Activated CD4-positive, alpha-beta T cell treated with anti-CD3 and anti-CD28 coated beads, Interleukin-2, amount 50 U/mL, for 16 hours (primary cell): ENCODE measurements at places on chromosomes 13 and 19.

DNA sequence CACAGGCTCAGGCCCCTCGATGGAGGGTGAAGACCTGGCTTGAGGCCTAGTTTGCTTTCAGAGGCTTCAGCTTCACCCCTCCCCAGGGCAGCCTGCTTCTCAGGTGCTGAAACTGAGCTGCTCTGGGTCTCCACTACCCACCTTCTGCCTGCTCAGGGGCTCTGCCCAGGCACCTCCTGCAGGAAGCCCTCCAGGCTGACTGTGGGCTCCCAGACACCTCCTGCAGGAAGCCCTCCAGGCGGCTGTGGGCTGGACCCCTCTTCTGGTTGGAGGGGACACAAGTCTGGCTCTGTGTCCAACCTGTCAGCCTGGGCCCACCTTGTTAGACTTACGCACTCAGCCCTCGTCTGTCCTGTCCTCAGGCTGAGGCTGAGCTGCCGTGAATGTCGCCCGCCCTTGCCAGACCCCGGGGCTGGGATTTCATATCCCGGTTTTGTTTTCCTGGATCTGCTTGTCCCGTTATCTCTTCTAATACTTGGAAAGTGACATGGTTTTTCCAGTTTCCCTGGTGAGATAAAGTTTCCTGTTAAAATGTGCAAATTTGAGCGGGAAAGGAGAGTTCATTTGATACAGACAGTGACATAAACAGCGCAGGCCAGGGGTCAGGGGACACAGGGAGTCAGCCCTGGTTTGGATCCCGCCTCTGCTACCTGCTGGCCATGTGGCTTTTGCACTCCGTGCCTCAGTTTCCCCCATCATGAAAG is 20.8 kb upstream of the MISP start:
- DNase-seq: no peak

DNA sequence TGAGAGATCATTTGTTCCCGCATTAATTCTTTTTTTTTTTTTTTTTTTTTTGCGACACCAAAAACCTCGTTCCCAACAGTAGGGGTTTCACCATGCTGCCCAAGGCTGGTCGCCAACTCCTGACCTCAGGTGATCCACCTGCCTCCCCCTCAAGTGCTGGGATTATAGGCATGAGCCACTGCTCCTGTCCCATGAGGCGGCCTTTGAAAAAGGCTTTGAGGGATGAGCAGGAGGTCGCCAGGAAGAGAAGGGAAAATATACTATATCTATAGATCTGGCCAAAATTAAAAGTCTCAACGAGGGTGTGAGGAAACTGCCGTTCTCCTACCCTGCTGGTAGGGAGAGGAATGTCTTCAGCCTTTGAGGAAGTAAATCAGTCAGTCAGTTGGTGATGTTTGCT is 26.2 kb downstream of the ZNF473 start:
- no peak for DNase-seq

DNA sequence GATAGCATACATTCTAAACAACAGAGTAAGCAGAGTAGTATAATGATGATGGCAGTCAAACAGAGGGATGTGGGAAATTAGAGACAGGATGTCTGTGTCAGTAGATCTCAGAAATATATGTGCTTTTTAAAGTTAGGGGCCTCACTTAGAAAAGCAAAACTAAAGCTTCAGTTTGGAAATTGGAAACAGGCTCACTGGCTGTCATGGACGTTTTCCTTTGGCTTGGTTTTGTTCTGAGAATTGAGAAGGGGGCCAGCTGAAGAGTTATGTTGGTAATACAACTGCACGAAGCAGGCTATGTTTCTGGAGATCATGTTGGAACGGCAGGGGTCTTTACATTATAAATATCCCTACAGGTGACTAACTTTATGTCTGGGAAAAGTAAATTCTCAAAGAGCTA is 261.3 kb downstream of the LMO7 start:
- DNase-seq: no peak

DNA sequence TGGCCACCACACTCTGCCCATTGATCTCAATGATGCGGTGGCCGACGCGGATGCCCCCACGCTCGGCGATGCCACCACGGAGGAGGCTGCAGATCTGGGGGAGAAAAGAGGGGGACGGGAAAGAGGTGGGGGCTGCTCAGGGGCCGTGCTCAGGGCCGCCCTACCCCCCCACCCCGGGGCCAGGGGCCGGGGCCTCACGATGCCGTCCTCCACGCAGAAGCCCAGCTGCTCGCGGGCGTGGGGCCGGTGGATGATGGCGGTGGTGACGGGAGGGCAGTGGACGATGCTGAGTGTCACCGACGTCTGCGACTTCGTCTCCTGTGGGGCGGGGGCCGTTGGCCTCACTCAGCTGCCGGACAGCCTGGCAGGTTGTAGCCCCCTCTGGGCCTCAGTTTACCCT is 10.3 kb downstream of the APBA3 start:
- no peak for DNase-seq

GRCh38 chr19:55913643-55914268 is 18.4 kb downstream of the NLRP13 start:
- no peak for DNase-seq

GRCh38 chr13:112719016-112719415 is 29.2 kb downstream of the ATP11A start:
- DNase-seq: no peak

DNA sequence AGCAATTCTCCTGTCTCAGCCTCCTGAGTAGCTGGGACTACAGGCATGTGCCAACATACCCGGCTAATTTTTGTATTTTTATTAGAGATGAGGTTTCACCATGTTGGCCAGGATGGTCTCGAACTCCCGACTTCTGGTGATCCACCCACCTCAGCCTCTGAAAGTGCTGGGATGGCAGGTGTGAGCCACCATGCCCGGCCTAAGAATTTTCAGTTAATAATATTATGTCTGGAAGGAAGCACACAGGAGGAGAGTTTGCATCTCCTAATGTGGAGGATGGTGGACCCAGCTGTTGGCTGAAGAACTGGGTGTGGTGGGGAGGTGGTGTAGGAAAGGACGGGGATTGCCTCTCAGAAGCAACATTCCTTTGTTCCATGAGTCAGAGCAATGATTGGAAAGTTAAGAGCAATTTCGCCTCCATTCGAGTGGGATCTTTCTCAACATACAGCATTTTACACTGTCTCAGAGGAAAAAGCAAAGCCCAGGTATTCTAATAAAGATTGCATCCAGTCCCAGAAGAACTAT is 11.9 kb downstream of the PDCD2L start:
- DNase-seq: no peak

DNA sequence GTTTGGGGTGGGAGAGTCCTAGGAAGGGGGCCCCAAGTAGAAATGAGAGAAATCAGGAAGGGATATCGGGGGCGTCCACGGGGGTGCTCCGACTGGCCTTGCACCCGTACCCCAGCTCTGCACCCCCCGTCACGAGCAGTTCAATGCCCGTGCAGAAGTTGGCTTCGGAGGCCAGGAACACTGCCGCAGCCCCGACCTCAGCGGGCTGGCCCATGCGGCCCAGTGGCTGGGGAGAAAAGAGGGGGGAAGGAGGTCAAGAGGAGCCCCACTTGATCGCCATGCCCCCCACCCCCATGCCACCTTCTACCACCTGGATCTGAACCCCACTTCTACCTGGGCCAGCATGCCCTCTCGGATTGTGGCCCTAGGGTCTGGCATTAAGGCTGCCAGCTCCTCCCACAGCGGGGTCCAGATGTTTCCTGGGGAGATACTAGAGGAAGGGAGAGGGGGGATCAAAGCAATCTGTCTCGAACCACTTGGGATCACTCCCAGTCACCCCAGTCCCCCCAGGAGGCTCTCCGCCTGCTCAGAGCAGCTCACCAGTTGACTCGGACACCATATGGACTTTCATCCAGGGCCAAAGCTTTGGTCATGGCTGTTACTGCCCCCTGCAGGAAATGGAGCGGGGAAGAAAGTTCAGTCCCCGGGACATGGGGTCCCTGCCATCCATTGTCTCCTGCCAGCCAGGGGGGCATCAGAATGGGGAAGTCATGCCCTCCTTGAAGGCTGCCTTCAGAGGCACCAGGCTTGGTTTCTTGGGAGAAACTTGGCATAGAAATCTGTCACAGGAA is 2.5 kb upstream of the BCAT2 start:
- no peak for DNase-seq

DNA sequence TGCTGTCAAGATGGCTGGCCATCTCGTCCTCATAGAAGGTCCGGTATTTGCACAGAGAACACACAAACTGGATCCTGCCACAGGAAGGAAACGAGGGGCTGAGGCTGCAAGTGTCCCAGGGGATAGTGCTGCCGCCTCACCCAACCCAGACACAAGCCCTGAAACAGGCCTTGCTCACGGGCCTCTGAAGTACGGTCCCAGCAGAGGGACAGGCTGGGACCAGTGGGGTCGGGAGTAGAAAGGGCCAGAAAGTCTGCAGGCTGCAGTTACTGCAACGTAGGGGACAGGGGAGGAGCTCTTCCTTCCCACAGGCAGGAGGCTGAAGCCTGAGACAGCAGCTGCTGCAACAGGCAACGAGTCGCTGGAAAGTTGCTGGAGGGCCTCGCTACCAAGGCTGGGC is 18.2 kb upstream of the AKAP8 start:
- DNase-seq: no peak

DNA sequence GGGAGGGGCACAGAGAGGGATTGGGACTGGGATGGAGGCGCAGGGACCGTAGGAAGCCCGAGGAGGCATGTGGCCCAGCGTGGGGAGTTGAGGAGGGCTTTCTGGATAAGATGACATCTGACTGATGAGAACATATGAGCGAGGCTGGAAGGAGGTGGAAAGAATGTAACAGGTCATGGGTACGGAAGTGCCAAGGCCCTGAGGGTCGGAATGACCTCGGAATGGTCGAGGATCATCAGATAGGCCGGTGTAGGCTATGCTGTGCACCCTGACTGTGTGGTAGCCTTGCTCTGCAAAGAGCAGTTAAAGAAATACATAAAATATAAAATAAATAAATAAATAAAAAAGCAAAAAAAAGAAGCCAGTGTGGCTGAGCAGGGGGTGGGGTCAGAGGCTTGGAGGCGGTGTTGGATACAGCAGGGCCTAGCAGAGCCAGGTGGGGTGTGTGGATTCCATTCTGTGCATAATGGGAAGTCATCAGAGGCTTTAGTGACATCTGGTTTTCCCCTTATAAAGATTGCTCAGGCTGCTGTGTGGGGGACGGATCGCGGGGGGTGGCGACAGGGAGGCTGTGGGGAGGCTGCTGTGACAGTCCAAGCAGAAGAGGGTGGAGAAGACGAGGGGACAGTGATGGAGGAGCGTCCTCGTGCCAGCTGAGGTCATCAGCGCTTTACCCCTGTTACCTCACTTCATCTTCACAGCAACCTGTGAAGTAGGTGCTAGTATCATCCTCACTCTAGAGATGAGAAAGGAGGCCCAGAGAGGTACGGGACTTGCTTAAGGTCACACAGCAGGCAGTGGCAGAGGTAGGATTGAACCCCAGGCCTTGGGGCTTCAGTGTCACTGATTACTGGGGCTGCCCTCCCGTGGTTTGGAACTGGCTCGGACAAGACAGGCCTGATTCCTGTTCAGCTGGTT is 5.0 kb downstream of the PAK4 start:
- DNase-seq: no peak

DNA sequence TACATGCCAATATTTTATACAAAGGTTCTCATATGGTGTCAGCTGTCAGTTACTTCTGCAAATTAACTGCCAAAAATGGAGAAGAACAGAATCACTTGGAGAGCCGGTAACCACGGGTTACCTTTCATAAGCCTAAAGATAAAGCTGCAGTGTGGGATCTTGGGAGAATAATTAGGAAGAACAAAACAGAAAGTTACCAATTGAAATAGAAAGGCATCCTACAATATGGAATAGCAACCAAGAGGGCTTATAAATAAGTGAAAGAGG is 74.2 kb downstream of the TSHZ3 start:
- DNase-seq: no peak

- no peak for DNase-seq
These were observed 408.3 kb downstream of the KLF5 start for GRCh38 chr13:73467125-73467524.

GRCh38 chr19:33197591-33198000 is 3.5 kb downstream of the LRP3 start:
- DNase-seq: no peak

DNA sequence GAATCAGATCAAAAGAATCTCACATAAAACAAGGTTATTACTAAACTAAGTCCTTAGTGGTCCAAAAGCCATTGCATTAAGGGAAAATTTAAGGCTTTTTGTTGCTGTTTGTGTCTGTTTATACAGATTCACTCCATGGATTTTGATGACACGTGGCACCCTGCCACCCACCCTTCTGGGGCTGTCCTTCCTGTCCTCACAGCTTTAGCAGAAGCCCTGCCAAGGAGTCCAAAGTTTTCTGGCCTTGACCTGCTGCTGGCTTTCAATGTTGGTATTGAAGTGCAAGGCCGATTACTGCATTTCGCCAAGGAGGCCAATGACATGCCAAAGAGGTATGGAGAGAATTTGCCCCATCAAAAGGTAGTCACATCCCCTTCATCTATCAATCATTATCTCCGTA is 6.9 kb downstream of the ACOD1 start:
- no peak for DNase-seq

- no peak for DNase-seq
These were observed 355.8 kb downstream of the MYO16 start for GRCh38 chr13:108985166-108985565.

GRCh38 chr13:30776661-30777060 is 41.3 kb downstream of the ALOX5AP start:
- no peak for DNase-seq

DNA sequence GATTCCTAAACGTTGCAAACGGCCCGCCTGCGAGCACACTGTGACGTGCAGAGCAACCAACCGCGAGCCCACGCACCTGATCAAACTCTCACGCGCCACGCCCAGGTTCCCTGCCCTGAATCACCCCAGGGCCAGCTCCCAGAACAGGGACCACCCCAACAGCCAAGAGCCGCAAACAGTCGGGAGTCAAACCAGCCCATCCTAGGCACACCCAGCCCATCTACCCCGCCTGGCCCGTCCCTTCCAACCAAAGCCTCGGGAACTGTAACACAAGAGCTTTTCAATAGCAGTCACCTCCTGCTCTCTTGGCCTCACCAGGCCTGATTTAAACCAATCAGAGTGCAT is 8.9 kb downstream of the PIP5K1C start:
- DNase-seq: no peak

DNA sequence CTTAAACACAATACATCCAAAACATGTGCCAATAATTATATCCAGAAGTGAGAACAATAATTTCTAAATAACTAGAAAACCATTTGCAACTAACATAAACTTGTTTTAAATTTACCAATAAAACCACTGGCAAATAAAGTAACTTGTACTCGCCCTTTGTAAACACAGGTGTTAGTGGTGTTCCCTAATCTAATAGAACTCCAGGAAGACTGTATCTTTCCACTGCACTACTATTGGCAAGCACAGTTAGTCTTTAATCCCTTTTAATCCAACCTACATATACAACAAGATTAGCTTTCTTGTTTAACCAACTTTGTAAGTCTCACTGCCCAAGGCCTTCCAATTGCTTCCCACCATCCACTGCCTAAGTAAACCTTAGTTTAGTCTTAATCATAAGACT is 79.5 kb downstream of the PCDH9 start:
- no peak for DNase-seq

DNA sequence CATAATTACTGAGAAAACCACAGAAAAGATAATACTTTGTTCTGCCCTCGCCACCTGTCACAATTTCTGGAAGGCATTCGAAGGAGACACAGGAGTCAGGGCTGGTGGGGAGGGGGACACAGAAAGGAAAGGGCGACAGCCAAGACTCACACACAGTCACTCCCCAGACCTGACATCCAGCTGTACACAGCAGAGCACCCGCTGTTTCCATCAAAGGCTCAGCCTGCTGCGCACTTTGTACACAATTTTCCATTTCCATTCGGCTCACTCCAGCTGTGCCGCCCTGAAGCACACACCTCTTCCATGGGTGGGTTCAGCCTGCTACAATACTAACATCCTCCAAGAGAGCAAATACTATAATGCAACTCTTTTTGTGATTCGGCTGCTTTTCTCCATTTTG is 38.0 kb downstream of the STK24 start:
- DNase-seq: no peak

GRCh38 chr13:75637181-75637750 is 1.1 kb downstream of the LMO7 start:
- DNase-seq: no peak
